ENCODE measurements at places on chromosomes 7 and 10.
A peak's percentile ranks its signal among the peaks of the same experiment; 100 is the strongest.

- DNase-seq: no peak
These were observed 80.2 kb downstream of the RBM20 start for GRCh38 chr10:110724116-110724921.

DNA sequence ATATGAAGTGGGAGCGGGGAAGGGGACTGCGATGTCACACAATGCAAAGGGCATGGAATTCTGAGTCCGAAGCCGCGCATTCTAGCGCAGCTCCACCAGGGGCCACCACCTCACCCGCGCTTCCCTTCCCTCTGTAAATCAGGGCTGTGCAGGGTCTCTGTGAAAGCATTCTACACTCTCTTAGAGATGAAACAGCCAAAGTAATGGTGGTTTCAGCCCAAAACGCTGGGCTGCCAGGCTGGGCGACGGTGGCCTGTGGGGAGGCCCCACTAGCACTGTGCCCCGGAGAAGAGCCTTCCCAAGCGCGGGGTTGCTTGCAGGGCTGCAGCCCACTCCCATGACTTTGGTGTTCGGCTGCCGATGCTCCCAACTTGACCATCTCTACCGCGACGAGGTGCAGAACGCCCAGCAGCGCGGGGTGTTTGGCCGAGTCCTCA, 11.4 kb downstream of the ATG9B start:
- peak; percentile 53 for DNase-seq

DNA sequence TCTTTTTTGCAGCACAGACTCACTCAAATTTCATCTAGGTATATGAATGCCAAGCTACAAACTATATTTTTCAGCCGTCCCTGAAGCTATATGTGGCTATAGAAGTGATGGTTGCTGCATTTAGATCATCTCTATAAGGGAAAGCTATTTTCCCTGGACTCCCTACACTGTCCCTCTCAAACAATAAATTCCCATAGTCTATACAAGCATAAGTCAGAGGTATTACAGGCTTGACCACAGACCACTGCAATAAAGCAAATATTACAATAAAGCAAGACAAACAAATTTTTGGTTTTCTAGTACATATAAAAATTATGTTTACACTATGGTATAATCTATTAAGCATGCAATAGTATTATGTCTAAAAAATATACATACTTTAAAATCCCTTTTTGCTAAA, 1015.5 kb upstream of the LRRN3 start:
- DNase-seq: no peak

GRCh38 chr10:124123156-124123555, 29.8 kb upstream of the CHST15 start:
- peak; percentile 4 for DNase-seq

DNA sequence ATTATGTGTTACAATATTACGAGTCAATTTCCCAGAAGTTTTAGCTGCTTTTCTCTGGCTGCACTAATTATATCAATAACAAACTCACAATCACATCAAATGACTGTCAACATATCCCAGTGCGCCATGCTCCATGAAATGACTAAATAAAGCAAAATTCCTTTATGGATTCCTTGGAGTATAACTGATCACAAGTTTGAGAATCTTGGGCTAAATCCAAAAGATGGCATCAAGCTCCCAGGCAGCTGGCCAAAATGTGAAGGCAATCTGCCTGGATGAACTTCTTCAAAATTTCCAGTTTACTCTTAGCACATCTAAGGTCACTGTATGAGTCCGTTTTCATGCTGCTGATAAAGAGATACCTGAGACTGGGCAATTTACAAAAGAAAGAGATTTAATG, 210.8 kb downstream of the CCSER2 start:
- peak; percentile 75 for DNase-seq

DNA sequence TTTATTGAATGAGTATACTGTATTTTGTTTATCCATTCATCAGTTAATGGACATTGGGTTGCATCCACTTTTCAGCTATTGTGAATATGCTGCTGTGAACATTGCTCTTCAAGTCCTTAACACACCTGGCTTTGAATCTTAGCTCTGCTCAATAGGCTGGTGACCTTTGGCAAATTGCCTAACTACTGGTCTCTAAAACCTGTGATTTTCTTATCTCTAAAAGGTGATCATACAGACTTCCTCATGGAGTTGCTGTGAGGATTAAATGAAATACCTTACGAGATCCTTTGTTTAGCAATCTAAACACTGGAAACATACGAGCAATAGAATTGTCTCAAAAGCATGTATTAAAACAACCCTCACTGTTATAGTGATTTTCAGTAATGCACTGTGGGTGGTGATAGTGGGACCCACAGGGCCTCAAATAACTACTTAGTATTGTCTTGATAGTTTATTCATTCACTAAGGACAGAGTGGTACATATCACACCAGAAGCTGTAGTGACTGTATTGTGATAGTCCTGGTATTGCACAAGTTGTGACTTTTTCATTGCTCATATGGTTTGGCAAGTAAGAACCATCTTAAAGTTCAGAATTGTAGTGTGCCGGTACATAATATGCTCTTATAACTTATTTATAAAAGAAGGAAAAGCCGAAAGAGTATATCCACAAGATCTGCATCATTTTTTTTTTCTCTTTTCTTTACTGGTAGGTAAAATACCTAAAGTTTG, 257.6 kb downstream of the EXOC4 start:
- DNase-seq: no peak
